ENCODE measurements at places on chromosomes 1 and 21.

DNA sequence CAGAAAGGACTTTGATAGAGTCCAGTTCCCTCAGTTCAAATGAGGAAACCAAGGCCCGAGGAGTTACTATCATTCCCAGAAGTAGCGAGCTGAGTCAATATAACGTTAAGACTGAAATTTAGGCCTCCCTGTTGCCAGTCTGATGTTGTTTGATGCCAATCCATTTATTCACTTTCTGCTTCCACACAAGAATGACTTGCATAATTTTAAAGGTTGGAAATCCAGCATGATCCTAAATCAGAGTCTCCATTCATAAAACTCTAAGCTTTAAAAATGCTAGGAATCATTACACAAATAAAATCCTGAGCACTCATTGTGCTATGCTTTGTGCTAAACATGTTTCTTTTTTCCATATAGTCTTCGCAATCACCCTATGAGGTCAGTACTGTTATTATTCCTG, 414.4 kb downstream of the PTBP2 start:
- no peak for DNase-seq

DNA sequence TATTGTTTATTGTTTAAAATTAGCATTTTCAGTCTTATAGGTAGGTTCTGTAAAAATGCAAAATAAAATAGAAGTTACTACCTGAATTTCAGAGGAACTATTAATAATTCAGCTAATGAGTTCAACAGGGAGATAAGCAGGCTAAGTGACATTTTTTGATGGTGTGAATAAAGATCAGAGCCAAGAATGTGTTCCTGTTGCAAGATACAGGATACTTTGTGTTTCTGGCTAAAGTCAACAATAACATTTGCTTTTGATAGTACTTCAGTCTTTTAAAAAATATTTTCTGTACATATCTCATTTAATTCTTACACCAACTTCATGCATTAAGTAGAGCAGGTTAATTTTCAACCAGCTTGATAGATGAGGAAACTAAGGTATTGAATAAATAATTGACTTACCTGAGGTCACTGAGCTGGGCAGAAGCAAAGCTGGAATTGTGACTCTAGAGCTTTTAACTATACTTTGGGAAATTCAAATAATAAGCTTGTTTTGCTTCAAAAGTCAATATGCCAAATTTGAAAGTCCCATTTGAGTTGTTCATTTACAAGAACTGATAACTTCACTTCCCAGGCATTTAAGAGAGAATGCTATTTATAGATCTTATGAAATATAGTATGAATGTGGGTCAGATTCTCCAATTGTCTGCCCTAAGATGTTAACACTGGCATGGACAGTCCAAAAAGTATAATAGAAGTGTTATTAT, 6.0 kb downstream of the GORAB start:
- no peak for DNase-seq

GRCh38 chr1:246265481-246265880, 241.6 kb downstream of the SMYD3 start:
- no peak for DNase-seq

GRCh38 chr1:99627615-99628014, 18.3 kb upstream of the PALMD start:
- DNase-seq, result no peak

GRCh38 chr1:107795441-107795840, 169.5 kb downstream of the VAV3 start:
- no peak for DNase-seq

DNA sequence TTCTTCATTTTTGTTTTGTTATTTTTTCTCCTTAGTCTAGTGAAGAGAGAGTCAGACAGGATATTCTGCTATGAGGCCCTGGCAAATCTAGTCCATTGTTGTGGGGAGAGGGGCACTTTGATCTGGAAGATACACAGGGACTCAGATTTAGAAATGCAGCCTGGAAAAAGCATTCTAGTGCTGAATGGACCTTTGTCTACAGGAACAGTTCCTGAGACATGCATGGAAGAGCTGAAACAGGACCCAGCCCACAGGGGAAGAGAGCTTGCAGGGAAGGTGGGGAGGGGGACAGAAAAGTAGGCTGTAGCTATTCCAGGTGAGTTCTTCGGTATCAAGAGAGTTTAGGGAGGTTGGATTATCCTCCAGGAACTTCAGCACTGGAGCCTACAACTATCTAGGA, 98.5 kb downstream of the AKT3 start:
- no peak for DNase-seq

- no peak for DNase-seq
These were observed 15.4 kb downstream of the PKP1 start for GRCh38 chr1:201298396-201299381.

DNA sequence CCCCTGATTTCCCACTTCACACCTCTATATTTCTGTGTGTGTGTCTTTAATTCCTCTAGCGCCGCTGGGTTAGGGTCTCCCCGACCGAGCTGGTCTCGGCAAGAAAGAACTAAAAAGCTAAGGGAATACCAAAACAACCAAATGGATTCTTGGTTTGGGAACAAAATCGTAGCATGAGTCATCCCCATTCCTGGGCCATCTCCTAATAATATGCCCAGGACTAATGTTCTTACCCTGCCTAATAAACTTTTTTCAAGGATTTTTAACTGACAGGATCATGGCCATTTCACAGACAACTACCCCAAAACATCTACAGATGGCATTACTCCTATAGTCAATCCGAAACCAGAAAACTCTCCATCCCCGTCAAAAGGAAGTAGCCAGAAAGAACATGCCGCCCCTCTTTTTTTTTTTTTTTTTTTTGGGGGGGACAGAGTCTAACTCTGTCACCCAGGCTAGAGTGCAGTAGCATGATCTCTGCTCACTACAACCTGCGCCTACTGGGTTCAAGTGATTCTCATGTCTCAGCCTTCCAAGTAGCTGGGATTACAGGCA, 4.1 kb upstream of the HPDL start:
- DNase-seq, result no peak

DNA sequence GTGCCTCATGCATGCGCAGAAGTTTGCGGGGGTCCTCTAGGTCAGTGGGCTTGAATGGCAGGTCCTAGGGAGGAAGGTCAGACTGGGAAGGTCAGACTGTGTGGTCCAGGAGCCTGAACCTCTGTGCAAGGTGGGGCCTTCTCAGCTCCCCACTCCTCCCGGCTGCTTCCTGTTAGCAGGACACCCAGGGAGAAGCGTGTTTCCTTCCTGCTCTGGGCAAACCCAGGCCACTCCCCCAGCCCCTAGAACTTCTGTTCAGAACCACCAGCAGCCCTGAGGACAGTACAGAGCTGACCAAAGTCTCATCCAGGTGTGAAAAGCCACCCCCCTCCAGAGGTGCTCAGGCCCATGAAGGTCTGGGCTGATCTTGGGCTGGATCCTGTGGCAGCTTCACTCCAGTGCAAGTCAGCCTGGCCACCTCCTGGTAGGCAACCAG, 29.9 kb downstream of the NAV1 start:
- DNase-seq, result no peak

- DNase-seq, result no peak
These were observed 11.5 kb upstream of the LINGO4 start for GRCh38 chr1:151816548-151817352.

Data from CD4-positive, alpha-beta T cell treated with Interleukin-2 at 100 ng/mL for 4 hours (primary cell).